ENCODE measurements at places on chromosomes 16 and 17.
A peak's percentile ranks its signal among the peaks of the same experiment; 100 is the strongest.

GRCh38 chr17:51647826-51648225, 387.5 kb downstream of the UTP18 start:
- DNase-seq: no peak

DNA sequence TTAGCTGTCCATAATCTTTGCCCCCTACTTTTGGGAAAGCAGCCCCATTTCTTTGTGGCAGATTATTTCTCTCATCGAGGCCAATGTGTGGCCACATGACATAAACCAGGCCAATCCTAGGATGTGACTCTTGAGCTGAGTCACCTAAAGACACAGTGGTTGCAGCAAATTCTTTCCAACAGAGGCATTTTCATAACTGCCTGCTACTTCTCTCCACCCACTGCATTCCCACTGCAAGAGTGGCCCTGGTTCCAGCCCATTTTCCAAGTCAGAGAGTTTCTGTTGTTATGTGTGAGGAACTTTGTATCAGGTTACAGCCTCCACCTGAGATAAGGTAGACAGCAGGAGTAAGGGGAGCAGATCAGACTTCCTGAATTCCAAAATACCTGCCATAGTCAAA, 195.2 kb downstream of the RGS9 start:
- DNase-seq: peak; percentile 43

DNA sequence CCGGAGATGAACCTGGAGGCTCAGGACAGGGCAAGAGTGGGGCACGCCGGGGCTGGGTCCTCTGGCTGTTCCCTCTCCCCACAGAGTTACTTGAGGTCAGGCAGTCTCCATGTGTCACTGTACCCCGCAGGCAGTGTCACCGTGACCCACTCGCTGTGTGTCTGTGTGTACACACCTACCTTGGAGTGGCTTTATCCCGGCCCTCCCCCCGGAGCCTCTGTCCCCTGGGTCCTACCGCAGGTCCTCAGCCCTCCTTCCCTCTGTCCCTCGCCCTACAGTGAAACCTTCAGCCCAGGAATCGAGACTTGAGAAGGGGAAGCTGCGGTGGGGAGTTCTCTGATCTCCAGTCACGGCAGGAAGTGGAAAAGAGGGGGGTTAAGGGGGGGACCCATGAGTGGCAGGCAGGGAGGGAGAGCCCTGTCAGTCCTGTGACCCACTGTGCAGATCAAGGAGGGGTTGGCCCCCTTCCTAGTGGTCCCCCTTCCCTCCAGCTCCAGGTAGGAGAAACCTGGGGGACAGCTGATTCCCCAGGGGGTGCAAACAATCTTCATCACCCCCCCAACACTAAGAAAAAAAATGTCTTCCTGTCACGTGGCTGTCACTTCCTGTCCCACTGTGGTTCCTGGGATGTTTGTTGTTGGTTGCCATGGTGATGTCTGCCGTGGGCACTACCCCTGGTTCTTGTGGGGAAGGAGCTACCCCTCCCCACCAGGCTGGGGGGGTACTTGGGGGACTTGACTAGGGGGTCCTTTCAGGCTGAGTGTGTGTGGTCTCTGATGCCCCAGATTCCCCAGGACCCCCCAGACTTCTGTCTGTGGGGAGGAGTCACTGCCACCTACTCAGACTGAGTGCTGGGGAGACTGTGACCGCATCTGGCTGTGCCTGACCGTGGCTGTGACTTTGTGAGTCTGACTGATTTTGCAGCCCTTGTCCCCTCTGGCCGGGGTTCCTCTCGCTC, 13.7 kb downstream of the RARA start:
- DNase-seq: peak; percentile 73

GRCh38 chr16:11967195-11967911, 2.3 kb downstream of the TNFRSF17 start:
- no peak for DNase-seq

DNA sequence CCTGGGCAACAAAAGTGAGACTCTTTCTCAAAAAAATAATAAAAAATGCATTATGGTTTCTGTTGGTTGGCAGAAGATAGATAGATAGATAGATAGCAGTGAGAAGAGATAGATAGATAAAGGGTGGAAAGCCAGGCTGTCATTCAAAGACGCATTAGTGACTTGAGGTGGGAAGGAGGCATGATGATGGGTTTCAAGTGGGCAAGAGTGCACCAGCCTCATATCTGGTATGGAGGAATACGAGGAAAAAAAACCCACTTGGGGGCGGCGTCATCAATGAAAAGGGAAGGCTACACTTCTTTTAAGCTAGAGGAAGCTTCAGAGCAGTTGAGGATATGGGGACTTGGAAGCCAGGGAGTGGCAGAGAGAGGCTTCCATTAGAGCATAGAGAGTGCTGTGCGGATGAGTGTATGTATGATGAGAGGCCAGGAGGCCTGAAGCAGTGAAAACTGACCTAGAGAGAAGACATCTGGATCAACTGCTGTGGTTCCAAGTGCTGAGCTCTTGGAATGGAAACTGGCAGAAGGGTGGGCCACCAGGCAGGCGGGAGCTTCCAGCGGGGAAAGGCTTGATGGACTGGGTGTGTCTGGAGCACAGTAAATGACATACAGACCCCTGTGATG, 31.8 kb downstream of the CEP95 start:
- no peak for DNase-seq

DNA sequence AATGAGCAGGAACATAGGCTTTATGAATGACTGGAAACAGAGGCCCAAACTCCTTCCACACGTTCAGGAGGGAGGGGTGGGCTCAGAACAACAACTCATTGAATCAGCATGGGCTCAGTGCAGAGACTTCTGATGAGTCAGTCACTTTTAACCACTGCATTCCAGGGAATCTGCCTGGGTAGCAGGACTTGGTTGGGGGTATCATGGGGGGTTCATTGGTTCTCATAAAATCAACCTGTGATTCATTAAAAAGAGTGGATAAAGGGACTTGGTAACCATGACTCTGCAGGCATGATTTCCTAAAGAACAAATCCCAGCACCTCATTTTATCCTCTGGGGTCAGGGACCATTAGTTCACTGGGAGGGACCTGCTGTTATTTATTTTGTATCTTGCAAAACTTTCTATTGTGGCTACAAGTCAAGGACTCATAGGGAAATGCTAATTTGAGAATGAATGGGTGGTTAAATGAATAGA, 13.8 kb downstream of the ITGB3 start:
- DNase-seq: peak; percentile 93

DNA sequence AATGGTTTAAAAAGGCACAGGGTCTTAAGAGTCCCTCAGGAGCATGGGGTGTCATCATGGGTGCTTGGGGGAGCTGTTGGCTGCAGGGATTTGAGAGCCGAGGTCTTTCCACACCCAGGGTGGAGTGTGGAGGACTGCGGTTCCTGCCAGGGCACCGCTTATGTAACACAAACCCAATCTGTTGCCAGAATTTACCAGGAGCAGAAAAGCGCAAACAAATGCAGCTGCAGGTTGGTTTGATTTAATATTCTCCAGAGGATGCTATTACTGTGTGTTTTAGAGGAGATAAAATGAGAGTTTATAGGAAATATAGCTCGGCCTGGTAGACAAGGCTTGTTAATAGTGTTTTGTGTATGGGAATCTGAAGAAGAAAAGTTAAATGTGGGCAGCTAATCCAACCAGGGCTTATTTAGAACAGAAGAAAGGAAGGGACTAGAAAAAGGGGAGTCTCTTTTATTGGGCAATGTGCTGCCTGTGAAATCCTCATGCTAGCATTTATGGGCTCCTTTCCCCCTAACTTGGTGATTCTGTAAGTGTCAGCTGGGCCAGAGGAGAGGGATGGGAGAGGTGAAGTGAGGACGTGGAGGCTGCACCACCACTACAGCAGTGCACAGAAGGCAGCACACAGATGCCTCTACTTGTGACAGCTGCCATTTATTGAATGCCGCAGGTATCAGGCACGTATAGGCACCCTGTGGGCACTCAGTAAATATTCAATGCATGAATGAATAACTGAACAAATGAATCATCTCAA, 174.7 kb downstream of the KATNIP start:
- DNase-seq: no peak

- peak; percentile 89 for DNase-seq
These were observed 3.8 kb upstream of the TMEM100 start for GRCh38 chr17:55726440-55726839.

DNA sequence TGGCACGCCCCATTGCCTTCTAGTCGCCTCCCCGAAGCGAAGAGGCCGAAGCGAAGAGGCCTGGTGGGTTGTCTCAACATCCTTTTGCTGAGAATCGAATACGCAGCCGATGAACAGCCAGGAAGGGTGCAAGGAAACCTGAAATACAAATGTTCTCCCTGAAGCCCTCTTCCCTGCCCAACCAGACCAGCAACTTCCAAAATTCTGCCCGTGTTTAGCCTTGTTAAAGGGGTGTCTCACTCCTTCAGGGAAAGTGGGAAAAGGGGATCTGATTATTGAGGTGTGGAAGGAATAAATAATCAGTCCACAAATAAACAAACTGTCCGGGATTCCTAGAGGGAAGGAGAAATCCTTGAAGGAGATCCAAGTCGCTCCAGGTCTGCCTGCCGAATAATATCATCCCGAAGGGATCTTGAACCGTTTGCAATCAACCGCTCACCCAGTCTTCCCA, 1.4 kb upstream of the FOXC2 start:
- DNase-seq: no peak

DNA sequence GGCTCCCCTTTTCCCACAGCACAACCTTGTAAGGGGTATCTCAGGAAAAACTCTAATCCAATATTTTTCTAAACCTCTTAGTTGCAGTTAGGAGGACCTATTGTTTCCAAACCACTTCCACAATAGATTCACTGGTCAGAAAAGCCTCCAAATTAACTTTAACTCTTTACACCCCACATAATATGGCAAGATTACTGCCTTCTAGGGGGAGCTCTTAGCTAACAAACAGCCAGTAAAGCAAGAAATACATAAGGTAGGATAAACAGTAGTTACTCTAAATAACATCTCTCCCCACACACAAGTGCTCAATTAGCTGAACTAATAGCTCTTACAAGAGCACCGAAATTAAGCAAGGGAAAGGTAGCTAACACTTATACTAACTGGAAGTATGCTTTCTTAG, 192.1 kb upstream of the KIF2B start:
- peak; percentile 23 for DNase-seq

GRCh38 chr16:50448522-50448921, 79.7 kb upstream of the BRD7 start:
- DNase-seq: no peak

- DNase-seq: peak; percentile 65
These were observed 7.1 kb upstream of the AKTIP start for GRCh38 chr16:53509906-53510703.

- no peak for DNase-seq
These were observed 1.5 kb downstream of the ALOXE3 start for GRCh38 chr17:8116776-8117175.

- DNase-seq: no peak
These were observed 1.7 kb upstream of the MRM1 start for GRCh38 chr17:36599546-36600250.

GRCh38 chr17:281365-281999, 71.1 kb downstream of the RPH3AL start:
- DNase-seq: no peak

DNA sequence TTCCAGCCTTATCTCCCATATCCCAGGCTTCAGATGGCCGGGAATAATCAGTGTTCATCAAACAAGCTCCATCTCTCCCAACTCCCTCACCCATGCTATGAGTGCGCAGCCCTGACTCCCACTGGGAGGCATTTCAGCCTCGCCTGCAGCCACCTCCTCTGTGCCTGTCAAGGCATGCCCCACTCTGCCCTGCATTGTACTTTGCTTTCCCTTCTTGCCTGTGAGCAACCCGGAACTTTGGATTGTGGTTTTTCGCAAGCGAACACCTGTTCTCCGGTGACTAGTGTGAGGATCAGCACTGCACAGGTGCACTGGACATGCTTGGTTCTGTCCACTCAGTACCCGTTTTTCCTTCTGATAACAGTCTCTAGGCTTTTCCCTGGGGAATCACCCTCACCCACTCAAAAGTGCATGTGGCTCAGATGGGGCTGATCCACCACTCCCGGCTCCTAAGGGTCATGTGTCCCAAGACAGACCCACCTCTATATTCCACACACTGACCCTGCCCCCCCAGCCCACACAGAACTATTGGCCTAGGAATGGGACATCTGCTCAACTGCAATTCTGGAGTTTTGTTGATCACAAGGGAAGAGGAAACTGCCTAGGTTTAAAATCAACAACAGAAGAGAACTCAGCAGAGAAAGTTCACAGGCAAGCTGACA, 9.1 kb downstream of the CHST6 start:
- no peak for DNase-seq

DNA sequence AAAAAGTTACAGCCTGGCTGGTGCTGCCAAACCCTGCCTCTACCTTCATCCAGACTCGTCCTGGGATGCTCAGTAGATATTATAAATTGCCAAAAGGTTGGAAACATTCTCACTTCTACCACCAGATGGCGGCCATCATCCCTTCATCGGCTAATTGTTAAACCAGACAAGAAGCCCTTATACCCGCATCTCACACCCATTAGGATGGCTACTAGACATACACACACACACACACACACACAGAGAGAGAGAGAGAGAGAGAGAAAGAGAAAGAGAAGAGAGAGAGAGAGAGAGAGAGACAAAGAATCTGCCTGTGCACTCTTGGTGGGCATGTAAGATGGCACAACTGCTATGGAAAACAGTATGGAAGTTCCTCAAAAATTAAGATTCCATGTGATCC, 15.0 kb upstream of the SCIMP start:
- DNase-seq: peak; percentile 71

DNA sequence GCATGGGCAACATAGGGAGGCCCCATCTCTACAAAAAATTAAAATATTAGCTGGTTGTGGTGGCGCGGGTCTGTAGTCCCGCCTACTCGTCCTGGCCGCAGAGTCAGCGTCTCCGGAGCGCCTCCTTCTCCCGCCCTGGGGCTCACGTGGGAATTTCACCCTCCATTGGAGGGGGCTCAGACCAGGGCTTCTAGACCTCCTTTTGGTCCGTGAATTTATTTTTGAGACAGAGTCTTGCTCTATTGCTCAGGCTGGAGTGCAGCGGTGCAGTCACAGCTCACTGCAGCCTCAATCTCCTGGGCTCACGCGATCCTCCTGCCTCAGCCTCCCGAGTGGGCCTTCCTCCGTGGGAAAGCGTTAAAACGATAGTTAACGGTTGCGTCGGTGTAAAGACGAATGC, 394 bp upstream of the NME4 start:
- DNase-seq: peak; percentile 48

DNA sequence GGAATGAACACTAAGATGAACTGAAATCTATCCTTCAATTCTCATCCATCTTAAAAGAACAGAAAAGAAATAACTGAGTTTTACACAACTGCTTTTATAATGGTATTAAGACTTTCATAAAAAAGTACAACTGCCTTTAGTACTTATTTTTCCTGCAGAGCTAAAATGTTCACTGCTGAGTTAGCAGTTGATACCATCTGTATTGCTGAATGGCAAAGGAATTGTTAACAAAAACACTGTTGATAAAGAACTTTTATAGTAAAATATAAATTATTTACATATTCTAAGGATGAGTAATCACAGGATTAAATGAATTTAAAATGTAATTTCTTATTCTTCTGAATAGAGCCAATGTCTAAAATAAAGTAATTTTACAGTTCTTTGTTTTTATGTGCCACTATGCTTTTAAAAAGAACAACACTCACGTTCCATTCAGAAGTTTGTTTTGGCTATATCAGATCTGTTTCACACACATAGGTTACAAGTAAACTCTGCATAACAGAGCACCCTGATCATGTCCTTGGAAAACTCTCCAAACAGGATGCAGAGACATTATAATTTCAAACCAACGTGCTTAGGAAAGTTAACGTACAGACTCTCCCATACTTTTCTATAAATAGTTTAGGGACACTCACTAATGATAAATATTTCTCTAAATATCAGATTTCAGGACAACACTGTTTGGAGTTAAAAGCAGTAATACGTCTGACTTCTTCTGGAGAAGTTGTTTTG, 151.1 kb downstream of the ITFG1 start:
- peak; percentile 4 for DNase-seq

- DNase-seq: no peak
These were observed at the start of gene CES2 for GRCh38 chr16:66935314-66936011. CES2 (plus strand) TSS chr16:66935516; CDS start chr16:66935636, 120 bp downstream.

- DNase-seq: no peak
These were observed 121.5 kb upstream of the ADAMTS18 start for GRCh38 chr16:77556201-77556873.
